GOT3 (cell line): ENCODE measurements at places on chromosomes 4 and X.
A peak's percentile ranks its signal among the peaks of the same experiment; 100 is the strongest.

GRCh38 chrX:131783555-131784308 lies 239.4 kb upstream of the STK26 start:
- DNase-seq = no peak

DNA sequence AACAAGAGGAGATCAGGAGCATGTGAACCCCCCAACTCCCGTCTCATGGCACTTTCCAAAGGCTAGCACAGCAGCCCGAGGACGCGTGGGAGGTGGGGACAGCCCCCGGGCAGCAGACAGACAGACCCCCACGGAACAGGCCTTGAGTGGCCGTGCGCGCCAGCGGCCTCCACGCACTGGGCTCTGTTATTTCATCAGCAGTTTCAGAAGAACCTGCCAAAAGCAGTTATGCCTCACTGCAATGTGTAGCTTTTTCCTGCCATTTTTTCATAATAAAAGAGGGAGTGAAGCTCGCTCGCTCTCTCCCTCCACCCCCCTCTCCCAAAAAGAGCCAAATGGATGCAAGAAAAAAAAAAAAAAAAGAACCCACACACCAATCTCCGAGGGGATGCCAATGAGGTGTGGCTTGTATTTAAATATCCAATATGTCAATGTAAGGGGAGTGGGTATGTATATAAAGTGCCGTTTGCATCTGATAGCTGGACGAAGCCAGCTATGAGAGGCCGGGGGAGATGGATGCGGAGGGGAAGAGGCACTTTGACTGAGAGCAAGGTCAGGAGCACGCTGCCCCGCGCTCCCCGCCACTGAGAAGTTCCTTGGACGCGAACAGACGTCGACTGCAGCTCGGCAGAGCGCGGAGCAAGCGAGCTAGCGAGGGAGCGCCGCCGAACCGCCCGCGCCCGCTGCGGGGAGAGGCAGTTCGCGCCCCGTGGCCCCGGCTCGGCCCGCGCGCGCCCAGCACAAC lies at the start of gene FGF16:
TSS of gene FGF16 (plus strand) at position 482 of the 745 bp plus-strand sequence. CDS start 286 bp downstream, outside the sequence.
- no peak for DNase-seq

GRCh38 chr4:176439611-176440010 lies 119.8 kb downstream of the SPCS3 start:
- DNase-seq = no peak

GRCh38 chr4:108601532-108601931 lies 18.8 kb upstream of the RPL34 start:
- no peak for DNase-seq

DNA sequence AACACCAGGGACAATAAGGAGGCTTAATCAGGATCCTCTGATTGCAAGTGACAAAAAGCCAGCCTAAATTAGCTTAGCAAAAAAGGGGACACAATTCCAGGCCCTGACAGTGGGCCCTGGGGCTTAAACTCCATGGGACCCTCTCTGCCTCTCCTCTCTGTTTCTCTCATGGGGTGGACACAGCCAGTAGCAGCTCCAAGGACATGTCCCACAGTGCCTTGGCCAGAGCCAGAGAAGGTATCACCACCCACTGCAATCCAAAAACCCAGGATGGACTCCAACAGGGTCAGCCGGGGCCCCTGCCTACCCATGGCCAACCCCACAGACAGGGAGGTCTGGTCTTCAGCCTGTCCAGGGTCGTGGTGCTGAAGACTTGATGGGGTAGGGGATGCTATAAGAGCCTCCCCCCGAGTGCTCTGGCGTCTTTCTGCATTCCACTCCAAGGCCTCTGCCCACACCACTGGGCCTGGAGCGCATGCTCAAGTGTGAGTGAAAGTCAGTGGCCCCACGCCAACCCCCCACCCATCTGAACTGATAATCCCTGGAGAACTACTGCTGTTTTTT lies 19.7 kb upstream of the PPP2R2C start:
- DNase-seq = no peak

- no peak for DNase-seq
Observed at GRCh38 chr4:125397226-125397625, 82.5 kb downstream of the FAT4 start.

- DNase-seq = no peak
Observed at GRCh38 chr4:115851918-115852766, 738.7 kb upstream of the NDST4 start.

GRCh38 chrX:130756233-130756632 lies 146.8 kb downstream of the ENOX2 start:
- no peak for DNase-seq

DNA sequence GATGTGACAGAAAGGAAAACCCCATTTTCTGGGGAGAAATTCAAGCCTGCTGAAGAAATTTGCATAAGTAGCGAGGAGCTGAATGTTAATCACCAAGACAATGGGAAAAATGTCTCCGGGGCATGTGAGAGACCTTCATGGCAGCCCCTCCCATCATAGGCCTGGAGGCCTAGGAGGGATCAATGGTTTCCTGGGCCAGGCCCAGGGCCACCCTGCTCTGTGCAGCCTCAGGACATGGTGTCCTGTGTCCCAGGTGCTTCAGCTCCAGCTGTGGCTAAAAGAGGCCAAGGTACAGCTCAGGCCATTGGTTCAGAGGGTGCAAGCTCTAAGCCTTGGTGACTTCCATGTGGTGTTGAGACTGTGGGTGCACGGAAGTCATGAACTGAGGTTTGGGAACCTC lies 31.2 kb downstream of the ETDB start:
- DNase-seq = no peak

DNA sequence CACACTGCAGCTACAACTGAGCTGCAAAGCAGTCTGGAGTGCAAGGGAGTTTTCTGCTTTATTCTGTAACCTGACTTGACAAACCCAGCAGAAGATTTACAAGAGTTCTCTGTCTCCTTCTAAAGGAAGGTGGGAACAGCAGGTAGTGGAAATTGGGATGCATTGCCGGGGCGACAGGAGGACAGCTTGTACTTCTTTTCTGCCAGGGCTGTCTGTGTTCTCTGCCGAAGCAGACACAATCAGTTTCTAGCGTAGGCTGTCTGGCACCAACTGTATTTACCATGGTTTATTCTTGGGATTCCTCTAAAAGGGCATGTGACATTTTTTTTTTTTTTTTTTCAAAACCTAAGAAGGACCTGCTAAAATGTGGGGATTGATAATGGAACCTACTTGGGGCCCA lies 190.8 kb upstream of the GK2 start:
- no peak for DNase-seq

GRCh38 chr4:188198982-188199792 lies 59.9 kb downstream of the TRIML1 start:
- DNase-seq = no peak

DNA sequence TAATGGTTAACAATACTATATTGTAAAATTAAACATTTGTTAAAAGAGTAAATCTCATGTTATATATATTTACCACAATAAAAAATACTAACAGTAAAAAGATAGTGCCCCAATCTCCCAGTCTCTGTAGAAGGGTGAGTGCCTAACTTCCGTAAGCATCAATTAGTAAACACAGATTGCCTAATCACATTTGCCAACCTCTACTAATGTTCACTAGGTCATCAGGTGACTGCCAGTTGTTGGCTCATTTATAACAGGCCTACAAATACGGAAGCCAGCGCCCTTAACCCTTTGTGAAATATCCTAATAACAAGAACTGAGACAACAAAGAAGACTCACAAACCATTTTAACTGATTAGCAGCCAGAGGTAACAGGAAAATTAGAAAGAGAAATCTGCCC lies 345.1 kb downstream of the INPP4B start:
- no peak for DNase-seq

DNA sequence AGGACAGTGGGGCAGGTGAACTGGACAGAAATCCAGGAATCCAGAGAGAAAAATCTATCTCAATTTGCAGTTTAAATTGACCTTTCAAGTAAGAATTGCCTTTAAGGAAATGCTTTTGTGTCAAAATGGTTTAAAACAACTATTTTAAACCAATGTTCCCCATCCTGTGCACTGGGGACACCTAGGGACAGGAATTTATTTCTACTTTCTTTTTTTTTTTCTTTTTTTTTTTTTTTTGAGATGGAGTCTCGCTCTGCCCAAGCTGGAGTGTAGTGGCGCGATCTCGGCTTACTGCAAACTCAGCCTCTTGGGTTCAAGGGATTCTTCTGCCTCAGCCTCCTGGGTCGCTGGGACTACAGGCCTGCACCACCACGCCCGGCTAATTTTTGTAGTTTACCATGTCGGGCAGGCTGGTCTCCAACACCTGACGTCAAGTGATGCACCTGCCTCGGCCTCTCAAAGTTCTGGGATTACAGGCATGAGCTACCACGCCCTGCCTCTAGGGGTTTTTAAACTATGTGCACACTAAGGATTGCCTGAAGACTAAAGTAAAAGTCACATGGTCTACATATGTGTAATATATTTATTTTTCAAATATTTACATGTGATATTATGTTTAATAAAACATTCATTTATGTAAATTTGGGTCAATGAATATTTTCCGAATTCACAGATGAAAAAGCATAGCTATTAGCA lies 1213.4 kb downstream of the STIM2 start:
- DNase-seq = no peak

DNA sequence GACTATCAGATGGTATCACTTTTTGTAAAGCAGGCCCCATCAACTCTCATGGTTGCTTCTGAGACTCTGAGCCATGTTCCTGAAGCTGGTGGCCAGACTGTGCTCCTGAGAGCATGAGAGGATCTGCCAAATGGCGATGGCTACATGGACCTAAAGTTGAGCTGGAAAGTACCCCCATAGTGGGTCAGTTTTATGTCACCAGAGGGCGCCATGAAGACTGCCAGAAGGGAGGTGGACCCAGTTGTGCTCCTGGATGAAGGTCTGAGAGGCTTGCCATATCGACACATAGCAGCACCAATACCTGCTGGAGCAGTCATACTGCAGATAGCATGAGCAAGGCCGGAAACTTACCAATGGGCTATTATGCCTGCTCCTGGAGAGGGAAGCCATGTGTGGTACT lies 105.7 kb downstream of the SLITRK2 start:
- no peak for DNase-seq

DNA sequence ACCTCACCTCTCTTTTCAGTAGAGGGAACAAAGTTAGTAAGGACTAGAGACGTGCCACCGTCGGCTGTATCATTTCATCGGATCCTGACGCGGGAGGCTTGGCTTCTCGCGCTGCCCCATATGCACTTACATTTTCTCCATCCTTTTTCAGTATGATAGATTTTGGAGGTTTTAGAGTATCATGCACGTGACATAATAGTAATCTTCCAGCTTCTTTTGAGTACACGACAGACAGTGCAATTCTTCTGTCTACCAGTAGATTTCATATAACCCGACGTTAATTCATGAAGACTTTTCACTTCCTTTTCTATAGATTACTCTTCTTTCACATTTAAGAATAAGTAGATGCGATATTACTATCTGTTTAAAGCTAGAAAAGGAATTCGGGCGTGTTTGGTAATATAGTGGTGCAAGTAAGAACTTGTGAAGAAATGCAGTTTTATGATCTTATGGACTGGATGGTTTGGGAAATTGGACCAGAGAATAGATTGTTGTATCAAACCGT lies 1.0 kb downstream of the CDS1 start:
- DNase-seq = no peak

DNA sequence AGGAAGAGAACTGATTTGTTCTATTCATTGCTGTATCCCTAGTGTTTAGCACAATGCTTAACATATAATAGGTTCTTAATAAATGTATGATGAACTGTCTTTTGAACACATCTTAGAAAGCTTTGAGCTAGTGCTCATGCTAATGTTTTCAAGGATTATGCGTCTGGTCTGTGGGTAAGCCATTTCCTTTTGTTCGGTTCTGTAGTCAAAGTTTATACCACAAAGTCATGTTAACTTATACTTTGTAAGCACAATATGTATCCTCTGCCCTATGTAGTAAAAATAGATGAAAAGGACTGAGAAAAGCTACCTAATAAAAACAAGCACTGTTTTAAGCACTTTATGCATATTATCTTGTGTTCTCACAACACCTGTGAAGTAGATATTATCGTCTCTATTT lies 301.9 kb downstream of the GLUD2 start:
- no peak for DNase-seq

DNA sequence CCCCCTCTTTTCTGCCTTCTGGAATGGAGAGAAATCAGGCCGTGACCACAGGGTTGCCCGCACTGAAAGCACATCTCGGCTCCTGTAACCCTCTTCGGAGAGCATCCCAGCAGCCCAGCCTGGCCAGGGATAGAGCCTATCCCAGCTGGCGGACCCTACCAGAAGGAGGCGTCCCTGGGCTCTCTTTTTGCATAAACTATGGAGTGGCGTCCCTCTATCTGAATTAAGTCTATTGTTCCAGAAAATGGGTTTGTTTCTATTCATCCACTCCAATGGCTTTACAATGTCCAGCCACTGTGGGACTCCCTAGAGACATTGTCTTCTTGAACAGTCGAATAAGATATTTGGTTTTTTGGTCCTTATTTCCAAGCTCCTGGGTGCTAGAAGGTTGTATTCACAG lies 689 bp upstream of the NHSL2 start:
- DNase-seq = no peak

- DNase-seq = no peak
Observed at GRCh38 chrX:152813206-152813605, 17.4 kb downstream of the CETN2 start.

DNA sequence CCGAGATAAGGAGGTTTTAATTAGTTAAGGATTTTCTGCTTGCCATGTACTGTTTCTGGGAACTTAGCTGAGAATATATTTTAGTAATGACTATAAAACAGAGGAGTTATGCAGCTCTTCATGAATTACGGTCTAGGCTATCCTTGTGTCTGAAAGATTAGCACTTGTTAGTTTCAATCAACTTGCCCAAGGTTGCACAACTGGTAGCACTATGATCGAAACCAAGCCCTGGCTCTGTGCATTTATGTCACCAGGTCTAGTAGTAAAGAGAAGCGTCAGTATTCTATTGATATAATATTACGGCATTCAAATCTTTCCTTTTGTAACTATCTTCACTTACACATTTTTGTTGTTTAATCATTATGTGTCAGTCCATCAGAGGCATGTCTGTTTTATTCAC lies 176.0 kb downstream of the TLL1 start:
- DNase-seq = no peak

- DNase-seq = no peak
Observed at GRCh38 chr4:7354927-7355326, 79.8 kb downstream of the PSAPL1 start.

- no peak for DNase-seq
Observed at GRCh38 chrX:130039847-130040246, 57.4 kb downstream of the BCORL1 start.

DNA sequence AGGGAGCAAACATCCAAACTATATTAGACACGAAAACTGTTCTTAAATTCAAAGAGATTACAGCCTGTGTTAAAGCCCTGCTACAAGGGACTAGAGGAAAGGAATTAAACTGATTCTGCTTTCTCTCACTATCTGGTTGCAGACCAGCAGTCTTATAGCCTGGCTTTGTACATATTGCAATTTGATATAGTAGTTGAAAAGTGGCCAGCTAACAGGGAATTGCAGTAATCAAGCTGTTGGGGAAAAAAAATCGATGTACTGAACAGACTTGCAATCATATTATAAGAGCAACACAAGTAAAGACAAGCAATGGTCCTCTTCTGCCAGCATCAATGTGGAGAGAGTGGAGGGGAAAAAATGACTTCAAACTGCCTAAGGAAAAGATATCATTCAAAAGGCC lies 364.4 kb upstream of the EPHA5 start:
- no peak for DNase-seq

- DNase-seq = peak; percentile 33
Observed at GRCh38 chr4:4541661-4542570, at the start of gene STX18. Gene STX18, minus strand, starts transcription at chr4:4542048. Its CDS starts 84 bp downstream, at chr4:4541964.
